ENCODE measurements at places on chromosomes 1 and 21.

DNA sequence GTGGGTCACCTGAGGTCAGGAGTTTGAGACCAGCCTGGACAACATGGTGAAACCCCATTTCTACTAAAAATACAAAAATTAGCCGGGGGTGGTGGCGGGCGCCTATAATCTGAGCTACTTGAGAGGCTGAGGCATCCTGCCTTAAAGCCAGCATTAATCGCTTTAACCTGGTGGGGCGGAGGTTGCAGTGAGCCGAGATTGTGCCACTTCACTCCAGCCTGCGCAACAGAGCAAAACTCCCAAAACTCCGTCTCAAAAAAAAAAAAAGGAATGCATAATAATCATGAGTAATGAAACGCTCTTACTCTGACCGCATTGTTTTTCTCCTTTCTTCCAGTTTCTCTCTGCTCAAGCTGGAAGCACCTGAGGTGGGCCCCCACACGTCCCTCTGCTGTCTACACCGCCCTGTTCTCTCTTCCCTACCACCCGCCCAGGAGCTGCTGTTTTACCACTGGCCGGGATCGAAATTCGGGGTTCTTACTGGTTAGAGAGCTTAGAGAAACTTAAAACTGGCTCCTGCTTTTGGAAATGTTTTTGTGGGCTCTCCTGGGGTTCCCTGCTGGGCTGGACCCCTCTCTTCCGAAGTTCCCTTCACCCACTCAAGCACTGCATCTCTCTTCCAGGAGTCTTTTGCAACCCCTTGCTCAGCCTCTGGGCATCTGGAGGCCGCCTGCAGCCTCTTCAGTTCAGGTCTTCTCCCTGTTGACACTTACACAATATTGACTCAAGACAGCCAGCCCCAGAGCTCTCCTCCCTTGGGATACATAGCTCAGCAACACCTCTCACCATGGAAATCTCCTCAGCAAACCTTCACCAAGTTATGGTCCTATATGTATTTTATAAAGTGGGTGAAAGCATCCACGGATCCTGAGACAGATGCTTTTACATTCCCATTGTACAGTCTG, 62.5 kb downstream of the FAM163A start:
- DNase-seq: no peak

GRCh38 chr1:215557992-215558626, 9.0 kb upstream of the KCTD3 start:
- DNase-seq: no peak

DNA sequence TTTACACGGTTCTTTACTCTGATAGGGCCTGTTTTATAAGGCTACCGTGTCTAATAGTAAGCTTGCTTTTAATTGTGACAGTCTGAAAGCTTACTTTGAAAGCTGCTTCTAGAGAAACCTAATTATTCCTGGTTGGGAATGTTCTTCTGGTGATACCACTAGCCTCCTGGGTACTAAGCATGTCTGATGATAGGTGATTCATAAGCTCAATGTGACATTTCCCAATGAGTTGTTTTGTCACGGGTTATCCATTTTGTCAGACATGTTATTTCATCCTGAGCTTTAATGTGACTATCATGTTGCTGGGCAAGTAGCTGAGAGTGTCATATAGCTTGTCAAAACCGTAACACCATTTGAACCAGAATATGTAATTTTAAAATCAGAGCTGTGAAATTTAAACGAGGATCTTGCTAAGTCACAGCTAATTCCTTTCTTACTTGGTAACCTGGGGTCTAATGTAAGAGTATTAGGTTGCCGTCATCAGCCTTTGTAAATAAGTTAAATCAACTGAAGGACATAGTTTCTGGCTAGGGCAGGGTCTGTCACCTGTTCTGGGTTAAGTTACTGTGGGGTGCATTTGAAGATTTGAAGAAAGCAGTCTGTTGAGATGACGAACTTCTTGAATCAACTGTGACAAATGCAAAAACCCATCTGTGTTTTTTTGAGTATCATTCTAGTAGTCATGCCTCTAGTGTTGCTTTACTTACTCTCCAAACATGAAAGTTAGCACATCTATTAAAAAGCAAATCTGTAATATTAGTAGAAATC, 529.2 kb downstream of the USP25 start:
- DNase-seq: no peak

DNA sequence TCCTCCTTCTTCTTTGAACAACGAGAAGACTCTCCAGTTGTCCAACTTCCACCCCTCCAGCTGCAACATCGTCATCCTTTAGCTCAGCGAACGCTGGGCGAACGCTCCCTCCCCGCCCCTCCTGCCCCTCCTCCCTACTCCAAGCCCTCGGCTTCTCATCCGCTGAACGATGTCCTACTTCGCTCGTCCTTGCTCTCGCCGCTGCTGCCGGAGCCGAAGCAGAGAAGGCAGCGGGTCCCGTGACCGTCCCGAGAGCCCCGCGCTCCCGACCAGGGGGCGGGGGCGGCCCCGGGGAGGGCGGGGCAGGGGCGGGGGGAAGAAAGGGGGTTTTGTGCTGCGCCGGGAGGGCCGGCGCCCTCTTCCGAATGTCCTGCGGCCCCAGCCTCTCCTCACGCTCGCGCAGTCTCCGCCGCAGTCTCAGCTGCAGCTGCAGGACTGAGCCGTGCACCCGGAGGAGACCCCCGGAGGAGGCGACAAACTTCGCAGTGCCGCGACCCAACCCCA, at the start of gene BCAN:
Gene BCAN (plus strand): TSS at position 357 of the 504 bp plus-strand sequence. CDS start 3,938 bp downstream, outside the sequence.
- no peak for DNase-seq

GRCh38 chr1:167544447-167545093, 9.0 kb downstream of the CREG1 start:
- DNase-seq: peak; percentile 64

DNA sequence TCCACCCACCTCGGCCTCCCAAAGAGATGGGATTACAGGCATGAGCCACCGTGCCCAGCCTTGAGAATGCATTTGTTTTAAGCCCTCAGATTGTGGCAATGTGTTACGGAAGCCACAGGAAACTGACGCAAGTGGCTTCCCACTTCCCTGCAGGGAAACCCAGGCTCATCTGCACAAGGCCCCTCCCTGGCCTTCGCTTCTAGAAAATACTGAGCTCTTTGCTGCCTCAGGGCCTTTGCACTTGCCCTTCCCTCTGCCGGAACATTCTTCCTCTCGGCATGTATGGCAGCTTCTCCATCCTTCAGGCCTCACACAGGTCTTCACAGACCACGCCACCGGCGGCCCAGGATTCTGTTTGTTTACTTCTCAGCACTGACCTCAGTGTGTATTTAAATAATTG, 137.0 kb upstream of the TMEM51 start:
- DNase-seq: no peak

DNA sequence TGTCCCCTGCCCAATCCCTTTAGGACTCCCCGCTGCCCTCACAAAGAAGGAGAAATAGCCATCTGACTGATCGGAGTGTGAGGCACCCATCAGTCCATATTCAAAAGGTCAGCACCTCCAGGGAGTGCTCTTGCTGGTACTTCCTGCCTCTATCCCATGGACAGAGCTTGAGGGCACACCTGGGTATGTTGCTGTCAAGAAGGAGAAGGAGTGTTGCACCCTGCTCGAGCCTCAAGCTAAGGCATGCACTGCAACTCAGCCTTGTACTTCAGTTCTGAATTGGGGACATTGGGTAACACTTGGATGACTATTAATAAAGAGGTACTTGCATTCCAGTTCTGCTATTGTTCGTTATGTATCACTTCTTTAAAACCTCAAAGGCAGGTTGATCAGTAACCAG, 190.3 kb upstream of the ZC3H12A start:
- no peak for DNase-seq

GRCh38 chr1:30312226-30312625, 411.2 kb downstream of the MATN1 start:
- no peak for DNase-seq

GRCh38 chr1:43565600-43566360, 35.1 kb downstream of the PTPRF start:
- DNase-seq: no peak

DNA sequence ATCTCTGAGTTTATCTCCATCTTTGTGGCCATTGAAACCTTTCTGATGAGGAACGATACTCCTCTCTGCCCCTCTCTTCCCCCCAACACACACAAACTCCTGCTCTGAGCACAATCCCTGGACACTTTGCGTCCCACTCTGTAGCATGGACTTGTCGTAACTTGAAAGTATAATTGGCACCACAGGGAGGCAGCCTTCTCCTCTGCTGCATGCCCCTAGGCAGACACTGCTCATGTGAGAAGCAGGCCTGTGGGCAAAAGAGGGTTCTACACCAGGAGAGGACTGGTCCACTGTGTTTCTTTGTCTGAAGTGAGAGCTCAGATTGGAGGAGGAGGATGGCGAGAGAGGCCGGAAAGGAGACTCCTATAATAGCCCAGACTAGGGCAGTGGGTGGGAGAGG, 3.8 kb upstream of the PARS2 start:
- DNase-seq: peak; percentile 12

GRCh38 chr1:113197719-113198330, 124.8 kb downstream of the LRIG2 start:
- no peak for DNase-seq

DNA sequence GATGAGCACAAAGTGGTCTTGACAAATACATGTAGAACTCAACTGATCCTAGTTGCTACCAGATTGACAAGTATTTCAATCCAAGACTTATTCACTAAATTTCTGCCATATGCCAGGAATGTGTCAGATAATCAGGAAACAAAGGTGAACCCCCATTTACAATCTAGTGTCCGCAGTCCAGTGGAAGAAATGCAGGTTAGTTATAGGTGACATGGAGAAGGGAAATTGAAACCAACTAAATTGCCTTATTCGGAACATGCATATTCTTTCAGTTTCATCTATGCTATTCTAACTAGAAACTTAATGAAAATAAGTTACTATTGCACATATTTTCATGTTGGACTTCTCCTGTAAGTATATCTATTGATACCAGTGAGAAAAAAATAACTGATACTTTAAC, 209.4 kb downstream of the COL24A1 start:
- DNase-seq: no peak

DNA sequence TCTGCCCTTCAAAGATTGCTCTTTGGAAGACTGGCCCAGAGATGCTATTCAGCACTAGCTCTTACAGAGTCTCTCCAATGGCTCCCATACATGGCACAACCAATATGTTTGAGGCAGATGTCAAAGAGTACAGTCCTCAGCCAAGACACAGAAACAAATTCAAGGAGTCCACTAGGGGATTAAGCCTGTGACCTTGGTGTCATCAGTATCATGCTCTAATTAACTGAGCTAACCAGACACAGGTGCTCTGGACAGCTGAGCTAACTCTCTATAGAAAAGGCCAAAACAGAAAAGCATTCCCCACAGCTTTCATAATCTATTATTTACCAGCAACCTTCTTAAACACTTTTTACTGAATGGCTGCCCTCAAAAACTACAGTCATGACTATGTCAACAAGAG, 666.0 kb upstream of the PLXNA2 start:
- no peak for DNase-seq

DNA sequence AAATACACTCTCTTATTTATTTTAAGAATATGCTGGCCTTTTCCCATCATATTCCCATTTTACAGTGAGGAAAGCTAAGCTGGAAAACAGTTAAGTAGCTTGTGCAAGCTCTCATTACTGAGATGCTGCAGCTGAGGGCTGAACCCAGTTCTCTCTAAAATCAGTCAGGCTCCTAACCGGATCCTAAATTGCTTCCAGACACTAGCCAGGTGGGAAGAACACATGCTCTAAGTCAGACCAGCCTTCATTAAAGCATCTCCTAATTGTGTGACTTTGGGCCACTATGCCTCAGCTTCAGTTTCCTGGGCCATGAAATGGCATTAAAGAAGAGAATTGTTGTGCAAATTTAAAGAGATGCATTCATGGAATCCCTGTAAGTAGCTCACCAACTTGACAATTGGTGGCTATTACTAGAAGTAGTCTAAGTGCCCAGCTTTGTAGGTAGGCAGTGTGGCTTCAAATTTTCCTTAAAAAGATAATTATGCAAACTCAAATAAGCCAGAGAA, 228.4 kb downstream of the DAB1 start:
- no peak for DNase-seq

DNA sequence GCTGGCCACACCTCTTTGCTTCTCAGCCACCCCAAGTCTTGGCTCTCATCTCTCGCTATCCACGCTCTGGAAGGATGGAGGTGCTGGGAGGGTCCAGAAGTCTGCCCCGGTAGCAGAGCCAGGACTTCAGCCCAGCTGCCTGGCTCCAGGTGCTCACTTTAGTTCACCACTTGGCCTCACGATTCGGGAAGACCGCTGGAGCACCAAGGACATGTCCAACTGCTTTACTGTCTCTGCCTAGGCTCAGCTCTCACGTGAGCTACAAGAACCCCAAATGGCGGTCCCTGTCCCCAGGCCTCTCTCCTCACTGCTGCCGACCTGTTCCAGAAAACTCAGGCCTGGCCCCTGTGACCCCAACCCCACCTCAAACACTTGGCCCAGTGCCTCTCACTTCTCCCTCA, 3.4 kb downstream of the TRIM11 start:
- no peak for DNase-seq

- DNase-seq: no peak
Observed at GRCh38 chr1:19433719-19433998, 51.7 kb downstream of the CAPZB start.

DNA sequence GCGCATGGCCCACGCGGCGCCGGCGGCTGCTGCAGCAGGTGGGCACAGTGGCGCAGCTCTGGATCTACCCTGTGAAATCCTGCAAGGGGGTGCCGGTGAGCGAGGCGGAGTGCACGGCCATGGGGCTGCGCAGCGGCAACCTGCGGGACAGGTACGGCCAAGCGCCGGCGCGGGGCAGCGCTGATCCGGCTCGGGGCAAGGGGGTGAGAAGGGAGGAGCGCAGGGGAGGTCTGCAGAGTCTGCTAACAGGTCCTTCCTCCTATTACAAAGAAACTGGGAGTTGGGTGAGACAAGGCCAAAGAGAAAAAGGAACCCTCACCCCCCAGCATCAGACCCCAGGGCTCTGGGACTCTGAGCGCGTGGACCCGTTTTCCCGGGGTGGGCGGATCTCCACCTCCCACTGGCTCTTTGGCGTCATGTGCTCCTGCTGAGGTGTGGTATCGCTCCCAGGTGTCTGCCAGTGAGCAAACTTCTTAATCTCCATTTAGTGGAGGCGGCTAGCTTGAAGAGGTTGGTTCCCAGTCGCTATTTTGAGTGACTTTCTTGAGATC, 431 bp downstream of the MTARC1 start:
- DNase-seq: peak; percentile 66

- DNase-seq: no peak
Observed at GRCh38 chr1:162954824-162955223, 93.8 kb upstream of the CCDC190 start.

DNA sequence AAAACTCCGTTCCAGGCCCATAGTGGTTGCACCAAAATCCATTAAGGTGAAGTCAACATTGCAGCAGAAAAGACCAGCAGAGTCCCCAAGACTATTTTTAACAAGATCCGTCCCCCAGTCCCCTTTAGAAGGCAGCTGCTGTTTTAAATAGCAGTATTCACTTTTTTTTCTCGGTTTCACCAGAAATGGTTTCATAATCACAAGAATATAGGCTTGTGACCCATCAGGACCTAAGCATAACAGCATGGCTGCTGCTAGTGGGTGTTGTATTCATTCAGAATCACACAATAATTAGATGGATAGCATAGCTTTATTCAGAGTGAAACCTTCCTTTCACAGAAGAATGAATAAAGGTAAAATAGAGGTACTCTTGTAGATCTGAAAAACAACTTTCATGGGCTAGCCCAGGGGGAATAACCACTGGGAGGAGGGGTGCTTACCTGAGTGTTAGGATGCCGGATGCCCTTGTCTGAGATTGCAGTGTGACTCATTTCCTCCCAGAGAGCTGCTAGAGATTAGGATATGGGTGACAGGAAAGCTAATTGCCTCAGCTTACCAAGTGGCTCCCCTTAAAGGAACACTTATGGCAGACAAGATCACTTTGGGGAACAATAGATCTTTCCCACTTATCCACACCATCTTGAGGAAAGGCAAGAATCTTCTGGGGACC, 35.0 kb downstream of the ACKR1 start:
- no peak for DNase-seq
